MCF 10A (cell line): ENCODE measurements at places on chromosomes 4 and X. TPM values are rescaled to one million over a fixed set of nuclear protein-coding genes. Genes with fewer than 3 reads are reported as not detected.

GRCh38 chrX:35699642-35700041 lies 98.5 kb upstream of the MAGEB16 start:
- peaks cover 22% of the 10 kb centered on the region for H3K27me3 ChIP-seq
- H3K27ac ChIP-seq, result no peak overlapping the region
- DNase-seq, result no peak
- no peak overlapping the region for H3K4me3 ChIP-seq
- H3K4me1 ChIP-seq, result peaks cover 5% of the 10 kb centered on the region

GRCh38 chr4:700587-701264 lies 4.9 kb upstream of the PCGF3 start:
- no peak for DNase-seq
- peaks cover 5% of the 10 kb centered on the region for H3K4me1 ChIP-seq
- no peaks in the 10 kb centered on the region for H3K27me3 ChIP-seq
- no peak overlapping the region for H3K27ac ChIP-seq
- H3K36me3 ChIP-seq, result peaks cover 6% of the 10 kb centered on the region
- H3K4me3 ChIP-seq, result no peak overlapping the region

DNA sequence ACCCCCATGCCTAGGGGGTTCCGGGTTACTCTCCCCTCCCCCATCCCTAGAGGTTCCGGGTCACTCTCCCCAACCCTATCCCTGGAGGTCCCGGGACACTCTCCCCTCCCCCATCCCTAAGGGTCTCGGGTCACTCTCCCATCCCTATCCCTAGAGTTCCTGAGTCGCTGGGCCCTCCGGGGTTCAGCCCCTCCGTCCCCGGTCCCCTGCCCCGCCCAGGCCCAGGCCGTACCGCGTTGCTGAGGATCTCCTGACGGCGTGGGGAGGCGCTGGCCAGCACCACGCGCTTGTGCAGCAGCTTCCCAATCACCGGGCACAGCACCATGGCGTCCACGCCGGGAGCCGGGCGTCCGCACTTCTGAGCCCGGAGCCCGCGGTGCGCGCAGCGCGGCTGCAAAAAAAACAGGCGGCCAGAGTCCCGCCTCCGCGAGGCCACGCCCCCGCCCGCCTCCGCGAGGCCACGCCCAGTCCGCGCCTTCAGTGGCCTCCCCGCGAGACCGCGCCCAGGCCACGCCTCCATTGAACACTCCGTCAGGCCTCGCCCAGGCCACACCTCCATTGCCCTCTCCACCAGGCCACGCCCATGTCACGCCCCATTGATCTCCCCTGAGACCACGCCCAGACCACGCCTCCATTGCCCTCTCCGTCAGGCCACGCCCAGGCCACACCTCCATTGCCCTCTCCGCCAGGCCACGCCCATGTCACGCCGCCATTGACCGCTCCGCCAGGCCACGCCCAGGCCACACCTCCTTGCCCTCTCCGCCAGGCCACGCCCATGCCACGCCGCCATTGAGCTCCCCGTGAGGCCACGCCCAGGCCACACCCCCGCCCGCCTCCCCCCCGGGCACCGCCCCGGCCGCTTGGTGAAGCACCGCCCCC lies at the start of gene ASMTL:
Gene ASMTL (minus strand): TSS at position 394 of the 879 bp plus-strand sequence. CDS start 69 bp downstream, at position 325.
- peak; percentile 98 for DNase-seq
- H3K4me1 ChIP-seq, result peaks cover 7% of the 10 kb centered on the region
- peak within 1 kb of the TSS; percentile 83 for H3K27ac ChIP-seq
- no peaks in the 10 kb centered on the region for H3K27me3 ChIP-seq

- H3K27me3 ChIP-seq, result no peaks in the 10 kb centered on the region
- no peak overlapping the region for H3K27ac ChIP-seq
- peak; percentile 27 for DNase-seq
- peaks cover 6% of the 10 kb centered on the region for H3K4me1 ChIP-seq
- no peak overlapping the region for H3K4me3 ChIP-seq
These were observed 35.3 kb upstream of the WAS start for GRCh38 chrX:48648336-48648751.

GRCh38 chrX:41289095-41289494 lies 44.9 kb upstream of the DDX3X start:
- no peaks in the 10 kb centered on the region for H3K4me1 ChIP-seq
- H3K36me3 ChIP-seq, result no peaks in the 10 kb centered on the region
- H3K4me3 ChIP-seq, result no peak overlapping the region
- peaks cover 33% of the 10 kb centered on the region for H3K27me3 ChIP-seq

GRCh38 chr4:140020457-140021361 lies 133.3 kb downstream of the MAML3 start:
- H3K4me3 ChIP-seq, result no peak overlapping the region
- H3K27me3 ChIP-seq, result no peaks in the 10 kb centered on the region
- H3K36me3 ChIP-seq, result no peaks in the 10 kb centered on the region
- no peak for DNase-seq
- no peaks in the 10 kb centered on the region for H3K4me1 ChIP-seq

DNA sequence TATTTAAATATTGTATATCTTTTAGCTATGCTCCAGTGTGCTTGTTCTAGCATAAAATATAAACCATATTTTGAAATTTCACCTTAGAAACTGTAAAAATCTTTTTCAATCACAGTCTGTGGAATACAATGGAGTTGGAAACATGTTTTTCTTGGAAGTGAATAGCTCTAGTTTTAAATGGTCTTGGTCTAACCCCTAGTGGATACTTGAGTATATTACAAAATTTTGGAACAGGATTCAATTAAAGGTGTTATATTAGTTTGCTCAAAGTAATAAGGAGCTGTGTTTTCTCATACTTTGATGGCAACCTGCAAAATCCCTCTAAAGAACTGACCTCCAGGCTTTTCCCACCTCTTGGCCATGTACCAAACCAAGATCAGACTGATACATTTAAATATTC lies 48.2 kb downstream of the STK26 start:
- DNase-seq, result peak; percentile 20
- no peak overlapping the region for H3K4me3 ChIP-seq
- H3K27ac ChIP-seq, result no peak overlapping the region
- no peaks in the 10 kb centered on the region for H3K4me1 ChIP-seq
- peaks cover 11% of the 10 kb centered on the region for H3K27me3 ChIP-seq

GRCh38 chr4:91099666-91100065 lies 972.5 kb downstream of the CCSER1 start:
- H3K4me3 ChIP-seq, result no peak overlapping the region
- no peak for DNase-seq
- no peak overlapping the region for H3K27ac ChIP-seq
- no peaks in the 10 kb centered on the region for H3K36me3 ChIP-seq
- H3K27me3 ChIP-seq, result no peaks in the 10 kb centered on the region

DNA sequence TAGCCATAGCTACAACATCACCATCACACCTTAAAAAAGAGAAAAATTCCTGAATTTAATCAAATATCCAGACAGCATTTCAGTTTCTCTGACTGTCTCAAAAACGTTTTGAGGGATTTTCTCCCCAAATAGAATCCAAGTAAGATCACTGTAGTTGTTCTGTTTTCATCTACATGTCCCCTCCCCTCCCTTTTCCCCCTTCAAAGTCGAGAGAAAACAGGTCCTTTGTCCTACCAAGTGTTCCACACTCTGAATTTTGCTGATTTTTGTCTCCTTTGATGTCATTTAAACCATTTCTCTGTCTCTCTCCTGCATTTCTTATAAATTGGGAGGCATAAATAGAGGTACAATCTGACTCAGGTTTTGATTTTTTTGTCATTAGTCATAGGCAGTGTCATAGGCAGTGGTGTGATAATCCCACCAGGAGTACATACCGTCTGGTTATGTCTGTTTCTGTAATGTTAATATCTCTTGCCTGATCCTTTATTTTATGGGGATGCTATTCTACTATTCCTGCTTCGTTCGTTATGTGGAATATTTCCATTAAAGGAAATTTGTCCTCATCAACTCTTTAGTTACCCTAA lies 348.6 kb downstream of the PTTG2 start:
- no peak overlapping the region for H3K4me3 ChIP-seq
- DNase-seq, result peak; percentile 51
- no peaks in the 10 kb centered on the region for H3K27me3 ChIP-seq
- H3K27ac ChIP-seq, result peak overlapping the region; percentile 61

DNA sequence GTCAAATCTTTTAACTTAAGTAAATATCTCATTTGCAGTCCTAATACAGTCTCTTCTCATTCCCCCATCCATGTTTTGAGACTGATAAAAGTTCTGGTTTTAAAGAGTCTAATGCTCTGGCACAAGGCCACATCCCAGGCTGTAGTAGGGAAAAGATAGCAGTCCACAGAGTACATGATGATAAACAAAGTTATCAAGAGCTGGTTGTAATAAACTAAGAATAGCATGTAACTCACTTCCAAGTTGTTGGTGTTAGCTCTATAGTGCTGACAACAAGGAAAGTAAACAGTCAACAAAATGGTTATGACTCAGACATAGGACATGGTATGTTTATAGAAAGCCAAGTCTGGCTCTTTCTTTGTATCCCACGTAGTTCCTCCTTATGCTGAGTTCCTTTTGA lies 21.8 kb upstream of the AREG start:
- no peaks in the 10 kb centered on the region for H3K27me3 ChIP-seq
- no peaks in the 10 kb centered on the region for H3K36me3 ChIP-seq
- H3K4me3 ChIP-seq, result no peak overlapping the region
- H3K27ac ChIP-seq, result peak overlapping the region; percentile 7

- H3K27ac ChIP-seq, result no peak overlapping the region
- no peaks in the 10 kb centered on the region for H3K36me3 ChIP-seq
These were observed 21.8 kb downstream of the KIAA1210 start for GRCh38 chrX:119105826-119106225.

- H3K27ac ChIP-seq, result no peak overlapping the region
- no peaks in the 10 kb centered on the region for H3K36me3 ChIP-seq
- H3K4me1 ChIP-seq, result peaks cover 5% of the 10 kb centered on the region
- no peaks in the 10 kb centered on the region for H3K27me3 ChIP-seq
- no peak overlapping the region for H3K4me3 ChIP-seq
- DNase-seq, result peak; percentile 39
These were observed 83.8 kb downstream of the UNC5C start for GRCh38 chr4:95465010-95465409.

DNA sequence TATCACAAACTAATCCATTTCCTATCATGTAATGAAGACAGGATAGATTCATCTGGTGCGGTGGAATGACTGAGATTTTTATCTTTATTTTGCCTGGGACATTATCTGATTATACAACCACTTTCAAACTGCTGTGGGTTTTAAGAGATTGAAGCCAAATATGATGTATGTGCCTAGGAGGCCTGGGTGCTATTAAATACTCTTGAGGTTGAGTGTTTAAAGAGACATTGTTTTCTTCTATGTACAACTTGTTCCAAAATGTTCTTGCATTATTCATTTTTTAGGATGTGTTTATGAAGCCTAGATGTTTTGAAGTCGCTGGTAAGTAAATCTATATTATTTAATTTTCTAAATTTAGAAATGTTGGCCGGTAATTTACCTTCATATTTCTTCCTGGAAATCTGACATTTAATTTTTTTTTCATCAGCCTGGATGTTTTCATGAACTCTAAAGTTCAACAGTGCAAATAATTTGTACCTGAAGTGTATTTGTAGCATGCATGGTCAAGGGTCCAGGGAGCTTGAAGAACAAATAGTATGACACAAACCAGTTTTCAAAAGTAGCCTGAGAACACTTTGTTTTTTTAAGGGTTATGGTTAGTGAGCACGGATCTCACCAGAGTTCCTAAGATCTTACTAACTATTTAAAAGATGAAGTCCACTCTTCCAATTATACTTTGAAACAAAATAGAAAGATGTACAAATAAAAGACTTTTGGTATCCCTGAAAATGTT lies 72.8 kb upstream of the ATP8A1 start:
- no peaks in the 10 kb centered on the region for H3K36me3 ChIP-seq
- no peak overlapping the region for H3K27ac ChIP-seq
- no peaks in the 10 kb centered on the region for H3K4me1 ChIP-seq
- no peak overlapping the region for H3K4me3 ChIP-seq
- DNase-seq, result no peak

GRCh38 chrX:85309717-85310116 lies 65.9 kb downstream of the ZNF711 start:
- H3K4me1 ChIP-seq, result no peaks in the 10 kb centered on the region
- H3K27me3 ChIP-seq, result no peaks in the 10 kb centered on the region
- H3K4me3 ChIP-seq, result no peak overlapping the region
- no peak for DNase-seq

GRCh38 chr4:73816814-73817213 lies 19.7 kb upstream of the CXCL6 start:
- H3K27me3 ChIP-seq, result no peaks in the 10 kb centered on the region
- no peak overlapping the region for H3K4me3 ChIP-seq
- DNase-seq, result peak; percentile 70
- H3K4me1 ChIP-seq, result peaks cover 38% of the 10 kb centered on the region
- H3K27ac ChIP-seq, result peak overlapping the region; percentile 46

- H3K4me3 ChIP-seq, result no peak overlapping the region
- H3K27ac ChIP-seq, result peak overlapping the region; percentile 20
- peaks cover 35% of the 10 kb centered on the region for H3K4me1 ChIP-seq
- H3K36me3 ChIP-seq, result no peaks in the 10 kb centered on the region
These were observed 59.8 kb downstream of the ARSJ start for GRCh38 chr4:113919611-113920010.

GRCh38 chr4:70747874-70748273 lies 26.1 kb downstream of the RUFY3 start:
- H3K4me1 ChIP-seq, result peaks cover 19% of the 10 kb centered on the region
- no peak overlapping the region for H3K27ac ChIP-seq
- H3K4me3 ChIP-seq, result no peak overlapping the region
- peak; percentile 38 for DNase-seq

- H3K27me3 ChIP-seq, result peaks cover 45% of the 10 kb centered on the region
- DNase-seq, result no peak
- H3K27ac ChIP-seq, result no peak overlapping the region
- H3K4me1 ChIP-seq, result no peaks in the 10 kb centered on the region
- no peak overlapping the region for H3K4me3 ChIP-seq
- no peaks in the 10 kb centered on the region for H3K36me3 ChIP-seq
These were observed 71.2 kb downstream of the TRPC5 start for GRCh38 chrX:112011376-112011775.

- no peak overlapping the region for H3K27ac ChIP-seq
- H3K4me1 ChIP-seq, result no peaks in the 10 kb centered on the region
- no peak for DNase-seq
- H3K4me3 ChIP-seq, result no peak overlapping the region
These were observed 494.6 kb upstream of the FAM241A start for GRCh38 chr4:111650674-111651086.

DNA sequence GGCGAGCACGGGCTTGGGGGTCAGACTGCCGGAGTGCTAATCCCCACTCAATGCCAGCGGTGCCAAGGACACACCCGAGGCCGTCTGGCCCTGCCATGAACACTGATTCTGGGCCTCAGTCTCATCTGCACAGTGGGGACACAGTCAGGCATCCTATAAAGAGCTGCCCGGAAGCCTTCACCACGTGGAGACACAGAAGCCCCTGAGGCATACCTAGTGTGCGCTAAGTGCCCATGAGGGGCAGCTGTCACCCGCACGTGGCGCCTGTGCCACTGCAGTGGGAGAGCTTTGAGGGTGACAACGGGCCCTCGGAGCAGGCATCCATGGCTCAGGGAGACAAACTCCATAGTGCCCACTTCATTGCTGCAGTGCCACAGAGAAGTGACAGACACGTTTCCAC lies 86.3 kb downstream of the PHKA2 start:
- no peaks in the 10 kb centered on the region for H3K4me1 ChIP-seq
- H3K4me3 ChIP-seq, result no peak overlapping the region
- no peak overlapping the region for H3K27ac ChIP-seq
- no peaks in the 10 kb centered on the region for H3K27me3 ChIP-seq
- no peak for DNase-seq

AMTN gene
- total RNA-seq, result not detected in 2 replicates

POF1B gene
- total RNA-seq, result 0.37 and 1.1 TPM in 2 replicates

SLC25A6 gene
- total RNA-seq, result 319 and 463 TPM in 2 replicates

IL9R gene
- 0.23 TPM in 1 of 2 replicates, not detected in the other for total RNA-seq

RAB33B gene
- total RNA-seq, result 6.3 and 6.4 TPM in 2 replicates

GC gene
- total RNA-seq, result not detected in 2 replicates

MAML3 gene
- total RNA-seq, result 0.89 and 1.7 TPM in 2 replicates
